ENCODE measurements at places on chromosomes 3 and 15.

GRCh38 chr15:73628976-73629797, 4.0 kb downstream of the NPTN start:
- DNase-seq = no peak

DNA sequence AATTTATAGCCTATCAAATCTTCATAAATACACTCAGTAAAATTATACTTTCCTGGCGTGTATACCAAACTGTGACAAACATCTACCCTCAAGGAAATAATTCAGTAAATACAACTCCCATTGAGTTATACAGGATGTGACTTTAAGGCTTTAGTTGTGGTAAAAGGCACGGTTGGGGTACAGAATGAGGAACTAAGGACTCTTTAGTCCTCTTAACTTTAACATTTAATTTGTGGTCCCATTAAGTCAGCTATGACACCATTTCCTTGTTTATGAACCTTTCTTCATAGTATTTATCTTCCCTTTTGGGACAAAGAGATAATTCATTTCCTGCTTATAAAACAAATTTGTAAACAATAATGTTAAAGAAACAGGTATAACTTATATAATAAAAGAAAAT, 30.2 kb downstream of the IFT80 start:
- DNase-seq = no peak

GRCh38 chr15:48981941-48982340, 18.2 kb upstream of the SHC4 start:
- no peak for DNase-seq

GRCh38 chr15:88930579-88930978, 17.4 kb upstream of the MFGE8 start:
- no peak for DNase-seq

- no peak for DNase-seq
These were observed 147.7 kb upstream of the DCBLD2 start for GRCh38 chr3:99049164-99049563.

GRCh38 chr3:149414557-149415231, 37.2 kb upstream of the TM4SF1 start:
- DNase-seq = no peak

- no peak for DNase-seq
These were observed 559 bp downstream of the SENP5 start for GRCh38 chr3:196868297-196868661.

DNA sequence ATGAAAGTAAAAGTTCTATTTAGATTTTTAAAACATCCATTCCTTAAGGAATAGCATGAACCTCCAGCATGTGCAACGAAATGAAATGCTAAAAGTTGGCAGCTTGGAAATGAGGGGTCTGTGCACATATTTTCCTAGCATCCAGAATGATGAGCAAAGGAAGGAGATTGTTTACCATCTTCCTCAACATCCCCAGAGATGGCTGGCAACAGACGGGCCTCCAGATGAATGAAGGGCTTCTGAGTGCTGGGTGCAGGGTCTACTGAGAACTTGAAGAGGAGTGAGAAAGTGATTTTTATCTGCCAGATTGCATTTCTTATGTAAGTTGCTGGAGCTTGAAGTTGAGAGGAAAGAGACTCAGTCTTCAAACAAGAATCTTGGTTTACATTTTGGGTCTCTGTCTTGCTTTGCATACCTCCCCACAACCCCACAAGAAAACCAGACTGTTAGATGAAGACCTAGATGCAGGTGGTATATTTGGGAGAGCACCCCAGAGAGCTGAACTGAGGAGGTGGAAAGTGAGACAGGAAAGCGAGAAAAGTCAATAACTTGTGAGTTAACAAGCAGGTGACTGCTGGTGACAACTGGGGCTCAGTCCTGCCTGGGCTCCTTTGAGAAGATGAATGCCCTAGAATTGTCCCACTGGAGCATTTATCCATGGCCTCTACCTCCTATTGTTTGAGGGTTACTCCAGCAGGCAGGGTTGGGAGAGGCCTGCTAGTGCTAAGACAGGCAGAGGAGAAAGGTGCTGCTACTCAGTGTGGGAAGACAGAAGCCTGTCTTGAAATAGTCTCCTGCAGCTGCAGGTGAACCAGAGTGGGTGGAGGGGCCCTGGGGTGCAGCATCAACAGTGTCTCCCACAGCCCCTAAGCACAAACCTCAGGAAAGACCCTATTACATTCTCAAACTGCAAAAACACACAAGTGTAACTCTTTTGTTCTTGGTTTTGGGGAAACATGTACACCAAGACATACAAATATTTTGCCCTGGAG, 10.5 kb upstream of the CCK start:
- no peak for DNase-seq

DNA sequence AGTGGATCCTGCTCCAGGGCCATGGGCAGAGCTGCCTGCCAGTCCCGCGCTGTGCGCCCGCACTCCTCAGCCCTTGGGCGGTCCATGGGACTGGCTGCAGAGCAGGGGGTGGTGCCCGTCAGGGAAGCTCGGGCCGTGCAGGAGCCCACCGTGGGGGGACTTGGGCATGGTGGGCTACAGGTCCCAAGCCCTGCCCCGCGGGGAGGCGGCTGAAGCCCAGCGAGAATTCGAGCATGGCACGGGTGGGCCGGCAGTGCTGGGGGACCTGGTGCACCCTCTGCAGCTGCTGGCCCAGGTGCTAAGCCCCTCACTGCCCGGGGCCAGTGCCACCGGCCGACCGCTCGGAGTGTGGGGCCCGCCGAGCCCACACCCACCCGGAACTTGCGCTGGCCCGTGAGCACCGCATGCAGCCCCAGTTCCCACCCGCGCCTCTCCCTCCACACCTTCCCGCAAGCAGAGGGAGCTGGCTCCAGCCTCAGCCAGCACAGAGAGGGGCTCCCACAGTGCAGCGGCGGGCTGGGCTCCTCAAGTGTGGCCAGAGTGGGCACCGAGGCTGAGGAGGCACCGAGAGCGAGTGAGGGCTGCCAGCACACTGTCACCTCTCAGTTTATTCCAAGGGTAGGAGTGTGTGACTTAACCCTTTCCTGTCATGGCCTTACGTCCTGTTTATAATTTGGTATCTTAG, 129.3 kb downstream of the TMEM108 start:
- no peak for DNase-seq

DNA sequence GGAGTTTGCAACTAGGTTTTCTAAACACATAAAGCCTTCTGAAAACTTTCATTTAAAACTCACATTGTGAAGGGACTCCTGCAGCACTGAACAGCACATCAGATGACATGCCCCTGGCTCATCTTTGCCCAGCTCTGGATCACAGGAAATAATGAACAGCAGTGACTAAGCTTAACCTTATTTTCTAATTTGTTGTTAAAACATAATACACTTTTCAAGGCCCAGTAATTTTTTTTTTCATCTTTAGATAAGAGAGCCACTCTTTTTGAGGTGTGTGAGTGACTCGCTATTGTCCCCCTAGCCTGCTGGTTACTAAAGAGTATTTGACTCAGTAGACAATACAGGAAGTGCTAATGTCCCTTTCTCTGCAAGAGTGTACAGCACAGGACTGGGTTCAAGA, 204.0 kb downstream of the OSBPL10 start:
- DNase-seq = no peak

DNA sequence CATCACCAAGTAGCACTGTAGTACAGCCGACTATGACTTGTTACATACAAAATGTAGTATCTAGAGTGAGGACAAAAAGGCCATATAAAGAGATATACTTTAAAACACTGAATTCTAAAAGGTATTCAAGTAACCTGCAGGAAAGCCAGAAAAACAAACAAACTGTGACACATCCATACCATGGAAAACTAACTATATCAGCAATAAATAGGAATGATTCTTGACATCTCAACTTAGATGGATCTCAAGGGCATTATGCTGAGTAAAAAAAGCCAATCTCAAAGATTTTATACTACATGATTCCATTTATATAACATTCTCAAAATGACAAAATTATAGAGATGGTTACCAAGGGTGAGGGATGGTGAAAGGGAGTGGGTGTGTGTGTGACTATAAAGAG, 143.0 kb downstream of the PEAK1 start:
- DNase-seq = no peak

GRCh38 chr3:100517276-100517675, 24.9 kb downstream of the TMEM45A start:
- no peak for DNase-seq

- DNase-seq = no peak
These were observed 498.7 kb upstream of the CDIN1 start for GRCh38 chr15:36080759-36081158.

GRCh38 chr3:128279601-128279880, 126.3 kb downstream of the EEFSEC start:
- DNase-seq = no peak

- no peak for DNase-seq
These were observed 21.0 kb downstream of the TMEM158 start for GRCh38 chr3:45205126-45205525.

- no peak for DNase-seq
These were observed 800.7 kb downstream of the DIPK2A start for GRCh38 chr3:144772372-144772771.

- no peak for DNase-seq
These were observed 136.4 kb downstream of the B3GALNT1 start for GRCh38 chr3:160968761-160969160.

GRCh38 chr3:10928407-10928960, 64.1 kb upstream of the SLC6A1 start:
- DNase-seq = no peak

- DNase-seq = no peak
These were observed 124.7 kb downstream of the RPL22L1 start for GRCh38 chr3:170745211-170745718.

DNA sequence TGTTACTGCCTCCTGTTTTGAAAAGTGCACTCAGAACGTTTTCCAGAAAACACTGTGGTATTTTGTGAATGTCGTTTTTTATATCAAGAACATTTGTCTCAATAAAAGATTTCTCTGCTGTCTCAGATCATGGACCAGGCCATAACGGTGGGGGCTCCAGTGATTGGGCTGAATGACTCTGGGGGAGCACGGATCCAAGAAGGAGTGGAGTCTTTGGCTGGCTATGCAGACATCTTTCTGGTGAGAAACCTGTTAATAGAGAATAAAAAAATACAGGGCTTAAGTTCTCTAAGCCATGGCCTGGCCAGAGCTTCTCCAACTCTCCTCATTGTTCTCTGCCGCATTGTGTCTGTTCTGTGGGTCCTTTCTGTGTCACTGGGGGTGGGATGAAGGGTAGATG, 11.7 kb downstream of the PCCB start:
- no peak for DNase-seq

GRCh38 chr15:51260202-51260601, 78.2 kb downstream of the CYP19A1 start:
- no peak for DNase-seq

DNA sequence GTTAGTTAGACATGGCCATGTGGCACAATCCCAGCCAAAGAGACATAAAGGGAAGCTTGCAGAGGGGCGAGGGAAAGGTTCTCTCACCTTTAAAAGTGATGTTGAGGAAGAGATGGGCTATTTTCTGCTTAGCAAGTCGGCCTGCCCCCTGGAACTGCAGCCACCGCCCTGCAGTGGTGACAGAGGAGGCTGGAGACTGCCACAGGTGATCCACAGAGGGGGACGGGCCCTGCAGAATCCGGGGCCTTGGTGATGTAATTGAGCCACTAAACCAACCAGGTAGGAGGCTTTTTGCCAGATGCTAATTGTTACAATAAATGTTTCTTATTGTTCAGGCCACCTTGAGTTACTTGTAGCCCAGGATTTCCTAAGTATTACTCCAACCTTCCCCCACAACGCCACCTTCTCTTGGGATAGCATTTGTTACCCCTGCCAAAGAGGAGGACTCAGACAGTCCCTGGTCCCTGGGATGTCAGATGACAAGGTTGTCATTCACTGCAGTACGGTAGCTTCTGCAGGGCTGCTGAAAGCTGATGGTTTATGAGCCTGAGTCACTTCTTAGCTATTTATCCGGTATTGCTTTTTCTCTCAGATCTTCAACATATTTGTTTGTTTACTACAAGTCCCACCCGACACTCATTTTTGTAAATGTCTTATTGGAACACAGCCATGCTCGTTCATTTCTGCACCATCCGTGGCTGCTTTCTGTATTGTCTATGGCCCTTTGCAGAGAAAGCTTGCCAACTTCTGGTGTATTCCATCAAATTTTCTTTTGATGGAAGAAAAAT, 63.3 kb upstream of the SEC61A1 start:
- no peak for DNase-seq

DNA sequence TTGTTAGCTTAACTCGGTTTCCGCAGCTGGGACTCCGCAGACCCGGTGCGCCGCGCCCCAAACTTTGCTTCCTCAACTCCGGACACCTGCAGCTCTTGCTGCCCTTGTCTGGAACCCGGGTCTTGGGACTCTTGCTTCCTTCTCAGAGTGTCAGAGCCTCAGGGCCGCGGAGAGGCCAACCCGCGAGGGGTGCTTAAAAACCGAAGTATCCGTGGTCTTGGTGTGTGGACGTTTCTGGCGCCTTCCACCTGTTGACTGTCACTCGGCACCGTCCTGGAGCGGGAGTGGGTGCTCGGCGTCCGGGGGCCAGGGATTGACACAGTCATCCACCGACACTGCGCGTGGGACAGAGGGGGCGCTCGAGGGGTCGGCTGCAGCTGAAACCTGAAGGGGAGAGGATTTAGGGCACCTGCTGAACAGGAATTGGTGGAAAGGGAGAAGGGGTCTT, 386 bp downstream of the SQOR start:
- peak; percentile 79 for DNase-seq

- no peak for DNase-seq
These were observed 216.8 kb downstream of the VGLL3 start for GRCh38 chr3:86774082-86774691.

DNA sequence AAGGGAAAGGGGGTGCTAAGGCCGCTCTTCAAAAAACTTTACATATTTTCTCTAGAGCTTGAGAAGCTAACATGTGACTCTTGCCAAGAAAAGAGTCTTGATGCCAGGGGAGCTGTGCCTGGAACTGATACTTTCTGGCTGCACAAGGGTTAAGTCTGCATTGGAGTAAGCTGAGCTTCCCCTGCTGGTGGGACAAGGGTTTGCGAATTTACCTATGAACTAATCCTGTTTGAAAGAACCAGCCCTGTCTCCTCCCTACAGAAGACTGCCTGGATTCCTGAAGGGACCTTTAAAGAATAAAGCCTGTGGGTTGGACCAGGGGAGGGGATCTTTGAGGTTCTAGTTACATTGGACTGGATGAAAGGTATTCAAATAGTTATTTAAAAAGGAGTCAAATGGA, 58.3 kb upstream of the EPHA3 start:
- no peak for DNase-seq

DNA sequence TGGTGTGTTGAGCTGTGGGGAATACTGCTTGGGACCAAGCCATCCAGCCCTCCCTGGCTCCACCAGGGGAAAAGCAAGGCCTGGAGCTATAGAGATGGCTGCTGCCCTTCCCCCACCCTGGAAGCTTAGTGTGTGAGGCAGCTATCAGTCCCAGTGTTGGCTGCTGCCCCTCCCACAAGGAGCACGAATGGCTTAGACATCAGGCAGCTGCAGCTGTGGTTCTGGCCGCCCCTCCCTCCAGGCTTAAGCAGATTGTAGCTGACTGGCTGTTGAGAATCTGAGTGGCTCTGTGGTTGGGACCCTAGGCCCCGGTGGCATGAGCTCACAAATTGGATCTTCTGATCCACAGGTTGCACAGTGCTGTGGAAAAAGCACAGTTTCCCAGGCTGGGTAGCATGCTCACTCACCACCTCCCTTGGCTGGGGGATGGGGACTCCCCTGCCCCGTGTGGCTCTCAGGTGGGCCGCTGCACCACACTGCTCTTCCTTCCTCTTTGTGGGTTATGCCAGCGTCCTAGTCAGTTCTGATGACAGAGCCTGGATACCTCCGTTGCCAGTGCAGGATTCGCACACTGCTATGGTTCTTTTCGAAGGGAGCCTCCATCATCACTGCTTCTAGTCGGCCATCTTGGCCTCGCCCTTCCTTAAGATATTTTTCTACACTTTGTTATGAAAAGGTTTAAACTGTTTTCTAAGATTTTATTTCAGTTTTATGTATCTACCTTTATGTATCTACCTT, 21.2 kb upstream of the SUCNR1 start:
- DNase-seq = no peak

GRCh38 chr3:138114431-138114918, 933 bp downstream of the DZIP1L start:
- no peak for DNase-seq
